Activated CD4-positive, alpha-beta T cell treated with anti-CD3 and anti-CD28 coated beads for 36 hours (primary cell): ENCODE measurements at places on chromosomes 12 and 14. TPM values are rescaled to one million over a fixed set of nuclear protein-coding genes. Genes with fewer than 3 reads are reported as not detected.
A peak's percentile ranks its signal among the peaks of the same experiment; 100 is the strongest.

GRCh38 chr14:70052990-70053389 lies 135.8 kb downstream of the SLC8A3 start:
- peak; percentile 48 for DNase-seq

- no peak for DNase-seq
Observed at GRCh38 chr12:50271724-50272247, 11.5 kb downstream of the LIMA1 start.

GRCh38 chr12:52087961-52088820 lies 8.7 kb downstream of the SMIM41 start:
- no peak for DNase-seq

DNA sequence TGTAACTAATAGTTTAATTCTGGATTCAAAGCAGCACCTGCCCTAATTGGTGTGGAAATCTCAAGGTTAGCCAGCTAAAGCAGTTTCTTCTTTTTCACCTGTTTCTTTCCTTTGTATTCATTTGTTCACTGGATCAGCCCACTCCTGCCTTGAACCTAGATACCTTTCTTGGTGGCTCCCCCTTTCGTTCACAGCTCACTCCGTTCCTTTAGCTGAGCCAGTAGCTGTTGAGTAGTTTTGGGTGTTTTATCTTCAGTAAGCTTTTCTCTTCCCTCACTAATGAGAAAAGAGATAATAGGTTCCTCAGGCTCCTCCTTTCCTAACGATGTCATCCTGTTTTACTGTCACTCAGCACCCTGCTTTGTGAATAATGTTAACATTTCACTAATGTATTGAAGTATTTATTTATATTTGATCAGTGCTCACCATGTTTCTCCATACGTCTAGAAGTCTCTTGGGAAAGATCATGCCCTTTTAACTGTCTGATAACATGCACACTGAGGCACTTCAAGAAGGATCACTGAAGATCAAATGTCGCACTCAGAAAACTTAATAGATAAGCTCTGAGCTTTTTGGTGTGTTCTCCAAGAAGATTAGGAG lies 121.1 kb downstream of the TGFB3 start:
- DNase-seq: no peak

DNA sequence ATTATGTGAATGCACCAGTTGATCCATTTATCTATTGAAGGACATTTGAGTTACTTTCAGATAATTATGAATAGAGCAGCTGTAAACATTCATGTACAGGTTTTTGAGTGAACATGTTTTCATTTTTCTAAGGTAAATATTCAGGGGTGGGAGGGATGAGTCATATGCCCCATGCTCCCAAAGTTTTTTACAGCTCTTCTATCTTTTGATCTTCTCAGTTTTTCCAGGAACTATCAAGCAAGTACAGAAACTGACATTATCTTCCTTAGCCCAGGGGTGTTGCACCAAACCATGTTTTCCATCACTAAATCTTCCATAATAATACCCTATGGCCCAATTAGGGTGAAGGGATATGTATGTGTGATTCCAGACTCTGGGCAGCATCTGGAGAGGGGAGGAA lies 384.5 kb downstream of the EMP1 start:
- no peak for DNase-seq

GRCh38 chr12:108750526-108750925 lies 19.2 kb upstream of the CORO1C start:
- no peak for DNase-seq

DNA sequence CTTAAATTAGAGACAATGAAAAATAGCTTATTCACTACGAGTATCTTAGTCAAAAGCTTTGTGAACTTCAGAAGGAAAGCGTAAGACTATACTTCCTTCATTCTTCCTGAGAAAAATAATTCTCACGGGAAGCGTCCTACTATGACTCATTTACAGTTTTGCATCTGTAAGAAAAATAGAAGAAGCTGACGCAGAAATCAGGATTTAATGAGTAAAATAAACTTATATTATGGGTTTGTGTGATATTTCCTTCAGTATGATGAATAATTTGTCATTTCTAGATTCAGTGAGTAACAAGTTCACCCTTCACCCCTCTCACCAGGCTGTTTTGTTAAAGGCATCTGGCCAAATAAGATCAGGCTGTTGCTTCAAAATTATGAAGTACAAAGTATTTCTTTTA lies 17.8 kb upstream of the PDE3A start:
- no peak for DNase-seq

GRCh38 chr14:92914087-92914656 lies 8.8 kb upstream of the CHGA start:
- DNase-seq: peak; percentile 73

DNA sequence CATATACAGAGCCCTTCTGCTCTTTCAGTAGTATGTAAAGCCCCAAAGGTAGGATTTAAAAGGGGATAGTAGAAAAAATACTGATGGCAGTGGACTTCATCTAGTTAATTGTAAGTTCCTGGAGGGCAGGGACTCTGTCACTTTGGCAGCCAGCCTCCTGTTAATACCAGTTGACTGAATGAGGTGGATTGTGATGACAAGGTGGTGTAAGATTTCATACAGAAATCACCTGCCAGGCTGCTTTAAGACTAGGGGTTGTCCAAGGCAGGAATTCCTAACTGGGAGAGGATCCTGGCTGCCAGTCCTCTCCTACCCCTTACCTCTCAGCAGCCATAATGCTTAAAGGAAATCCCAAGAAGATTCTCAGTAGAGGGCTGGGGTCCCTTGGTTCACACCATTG lies 7.3 kb downstream of the DYRK2 start:
- no peak for DNase-seq

DNA sequence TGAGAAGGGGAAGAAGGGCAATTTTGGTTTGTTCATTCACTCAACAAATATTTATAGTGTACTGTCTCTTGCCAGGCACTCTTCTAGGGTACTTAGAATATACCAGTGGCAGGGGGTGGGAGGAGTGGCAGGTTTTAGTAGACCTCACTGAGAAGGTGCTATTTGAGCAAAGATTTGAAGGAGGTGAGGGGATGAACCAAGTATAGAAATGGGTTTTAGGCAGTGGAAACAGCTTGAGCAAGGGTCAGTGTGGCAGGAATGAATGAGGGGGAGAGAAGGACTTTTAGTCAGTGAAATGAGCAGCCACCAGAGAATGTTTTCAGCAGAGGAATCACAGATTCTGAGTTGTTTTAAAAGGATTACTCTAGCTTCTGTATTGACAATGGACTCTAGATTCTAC lies 2.3 kb downstream of the PRIM1 start:
- DNase-seq: no peak

- no peak for DNase-seq
Observed at GRCh38 chr14:55117803-55118441, 11.1 kb upstream of the LGALS3 start.

DNA sequence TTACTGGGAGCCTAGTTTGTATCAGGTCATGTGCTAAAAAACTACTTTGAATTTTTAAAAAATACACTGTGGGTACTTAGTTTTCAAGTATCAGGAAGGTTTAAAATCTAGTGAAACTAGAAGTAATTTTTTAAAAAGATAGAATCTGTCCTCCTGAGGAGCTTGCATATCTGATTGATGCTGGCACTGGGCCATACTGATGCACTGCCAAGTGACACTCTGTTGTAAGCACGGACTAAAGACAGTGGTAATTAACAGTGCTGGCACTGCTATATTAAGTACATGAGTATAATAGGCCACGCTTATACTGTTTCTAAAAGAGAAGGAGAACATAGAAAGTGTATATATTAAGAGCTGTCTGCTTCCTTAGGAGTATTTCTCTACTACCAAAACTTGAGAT lies 10.0 kb upstream of the TBC1D30 start:
- no peak for DNase-seq

- peak; percentile 62 for DNase-seq
Observed at GRCh38 chr12:22409377-22410164, 75.1 kb upstream of the ST8SIA1 start.

- DNase-seq: no peak
Observed at GRCh38 chr12:68532204-68532886, 78.4 kb upstream of the RAP1B start.

DNA sequence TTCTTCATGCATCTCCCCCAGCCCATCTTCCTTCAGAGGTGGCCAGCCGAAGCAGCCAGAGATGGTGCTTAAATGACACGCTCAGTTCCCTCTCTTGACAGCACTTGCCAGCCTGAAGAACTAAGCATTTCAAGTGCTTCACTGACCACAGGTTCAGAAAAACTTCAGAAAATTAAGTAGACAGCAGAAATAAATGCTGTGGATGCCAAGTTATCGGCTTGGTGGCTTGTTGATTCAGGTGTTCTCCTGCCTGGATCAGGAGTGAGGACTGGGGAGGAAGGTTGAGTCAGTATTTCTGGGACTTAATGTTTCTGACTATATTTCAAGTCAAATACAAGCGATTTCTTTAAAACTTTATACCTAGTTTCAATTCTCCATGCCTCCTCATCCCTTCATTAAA lies 58.2 kb downstream of the CRACR2A start:
- no peak for DNase-seq

AQP6 gene
- total RNA-seq: not detected

GRCh38 chr14:75926431-75927115 lies 55.2 kb downstream of the TGFB3 start:
- DNase-seq: no peak

GRCh38 chr12:103626498-103626897 lies 39.4 kb downstream of the STAB2 start:
- DNase-seq: peak; percentile 16

LIMA1 gene
- total RNA-seq: 90.4 TPM

LRRC9 gene
- total RNA-seq: not detected

DNA sequence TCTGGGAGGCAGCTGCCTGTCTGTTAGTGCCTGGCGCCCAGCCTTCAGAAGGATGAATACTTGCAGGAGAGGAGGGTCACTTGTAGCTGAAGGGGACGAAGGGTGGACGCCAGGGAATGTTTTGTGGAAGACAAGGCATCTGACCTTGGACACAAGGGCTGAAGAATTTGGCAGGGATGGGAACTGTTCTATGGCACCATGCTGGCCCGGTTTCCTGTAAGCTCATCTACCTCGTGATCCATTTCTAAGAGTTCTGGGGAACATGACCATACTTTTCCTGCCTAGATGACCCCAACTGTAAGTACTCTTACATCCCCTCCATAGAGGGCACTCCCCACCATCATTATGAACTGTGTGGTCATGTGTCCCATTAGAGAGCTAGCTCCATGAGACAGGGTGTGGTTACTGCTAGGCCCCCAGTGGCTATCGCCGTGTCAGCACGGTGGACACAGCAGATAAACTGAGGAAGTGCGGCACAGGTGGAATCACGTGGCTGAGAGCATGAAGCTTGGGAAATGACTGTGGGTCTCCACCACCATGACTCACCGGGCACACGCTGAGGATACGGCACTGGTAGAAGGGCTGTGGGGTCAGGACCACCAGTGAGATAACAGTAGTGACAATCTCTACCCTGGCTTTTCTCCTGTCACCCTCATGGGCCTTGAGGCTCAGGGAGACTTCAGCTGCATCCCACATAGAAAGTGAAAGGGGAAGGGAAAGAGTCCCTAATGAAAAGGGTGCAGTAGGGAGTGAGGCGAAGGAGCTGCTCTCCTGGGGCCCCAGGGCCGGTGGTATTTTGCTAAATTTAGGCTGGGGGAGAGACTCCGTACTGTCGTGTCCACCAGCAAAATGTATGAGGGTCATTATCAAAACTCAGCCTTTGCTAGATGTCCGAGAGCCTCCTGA lies 252.6 kb downstream of the FOXN3 start:
- peak; percentile 14 for DNase-seq

P2RX7 gene
- total RNA-seq: 5.0 TPM

DNA sequence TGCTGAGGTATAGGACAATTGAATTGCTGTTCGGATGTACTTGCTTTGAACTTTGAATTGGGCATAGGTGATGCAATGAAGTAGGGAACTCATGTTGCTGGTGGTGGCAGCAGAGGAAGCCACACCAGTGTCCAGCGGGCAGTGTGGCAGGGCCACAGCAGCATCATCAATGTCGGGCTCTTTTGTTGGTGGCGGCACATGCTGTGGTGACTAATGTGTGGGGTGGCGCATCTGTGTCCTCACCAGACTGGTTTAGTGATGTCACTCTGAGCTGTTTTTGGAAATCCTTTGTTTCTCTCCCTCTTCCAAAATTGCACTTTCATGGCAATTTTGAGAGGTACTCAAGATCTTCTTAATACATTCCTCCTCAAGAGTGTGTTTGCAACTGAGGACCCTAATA lies 187.6 kb downstream of the ETNK1 start:
- no peak for DNase-seq

DNA sequence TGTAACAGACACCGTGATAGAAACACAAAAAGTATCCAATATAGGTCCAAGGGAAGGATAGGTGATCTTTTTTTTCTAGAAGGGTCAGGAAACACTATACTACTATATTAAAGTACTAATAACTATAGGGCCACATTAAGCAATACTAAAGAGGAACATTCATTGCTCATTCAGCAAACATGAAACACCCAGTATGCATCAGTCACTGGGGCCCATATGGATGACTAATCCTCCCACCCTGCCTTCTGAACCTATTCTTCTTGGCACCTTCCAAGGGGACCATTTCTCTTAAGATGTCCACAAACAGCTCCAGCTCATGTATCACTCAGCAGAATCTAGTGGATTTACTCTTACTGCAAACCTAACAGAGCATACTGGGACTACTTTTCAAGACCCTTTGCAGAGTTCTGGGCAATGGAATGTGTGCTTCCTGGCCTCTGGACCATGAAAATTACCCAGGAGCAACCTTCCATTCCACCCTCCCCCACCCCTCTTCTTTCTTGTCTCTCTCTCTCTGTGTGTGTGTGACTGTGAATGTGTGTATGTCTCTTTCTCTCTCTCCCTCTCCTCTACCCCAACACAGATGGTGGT lies 187.9 kb downstream of the EPS8 start:
- DNase-seq: peak; percentile 15

DNA sequence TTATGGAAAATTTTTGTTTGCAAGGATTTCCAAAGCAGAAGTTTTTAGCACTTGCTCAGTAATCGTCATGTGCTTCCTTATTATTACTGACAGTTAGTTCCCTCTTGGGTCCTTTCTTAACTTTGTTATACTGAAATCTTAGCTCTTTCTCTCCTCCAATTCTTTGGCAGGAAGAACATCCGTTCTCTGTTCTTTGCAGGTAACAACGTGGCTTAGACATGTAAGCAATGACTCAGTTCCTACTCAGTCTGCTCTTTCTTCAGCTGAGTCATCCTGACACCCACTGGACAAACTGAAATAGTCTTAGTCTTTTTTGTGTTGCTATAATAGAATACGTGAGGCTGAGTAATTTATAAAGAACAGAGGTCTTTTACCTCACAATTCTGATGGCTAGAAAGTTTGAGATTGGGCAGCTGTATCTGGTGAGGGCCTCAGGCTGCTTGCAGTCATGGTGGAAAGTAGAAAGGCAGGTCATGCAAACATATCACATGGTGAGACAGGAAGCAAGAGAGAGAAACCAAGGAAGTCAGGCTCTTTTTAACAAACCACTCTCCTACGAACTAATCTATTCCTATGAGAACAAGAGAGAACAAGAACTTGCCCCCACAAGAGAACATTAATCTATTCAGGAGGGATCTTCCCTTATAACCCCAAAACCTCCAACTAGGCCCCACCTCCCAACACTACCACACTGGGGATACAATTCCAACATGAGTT lies 49.2 kb downstream of the TESPA1 start:
- DNase-seq: peak; percentile 62

SOAT2 gene
- total RNA-seq: 0.57 TPM

C14orf39 gene
- total RNA-seq: not detected

USP44 gene
- total RNA-seq: 5.3 TPM
